GM12865 (cell line): ENCODE measurements at places on chromosomes 6 and 20.

DNA sequence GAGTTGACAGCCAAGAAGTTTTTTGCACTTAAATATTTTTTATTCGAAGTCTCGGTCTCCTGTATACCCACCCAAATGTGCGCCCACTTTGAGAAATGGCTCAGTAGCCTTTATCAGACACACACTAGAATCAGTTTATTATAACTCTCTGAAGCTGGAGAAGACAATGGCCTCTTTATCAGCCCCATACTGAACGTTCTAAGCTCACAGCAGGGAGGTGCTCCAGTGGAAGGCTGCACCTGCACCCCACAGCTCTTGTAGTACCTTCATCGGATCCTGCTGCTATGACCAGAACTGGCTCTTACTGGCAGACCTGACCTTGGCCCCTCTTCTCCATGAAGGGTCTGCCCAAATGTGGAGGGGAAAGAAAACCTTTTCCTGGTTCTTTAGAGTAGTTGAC lies 165.0 kb upstream of the SCGN start:
- no peak for DNase-seq

DNA sequence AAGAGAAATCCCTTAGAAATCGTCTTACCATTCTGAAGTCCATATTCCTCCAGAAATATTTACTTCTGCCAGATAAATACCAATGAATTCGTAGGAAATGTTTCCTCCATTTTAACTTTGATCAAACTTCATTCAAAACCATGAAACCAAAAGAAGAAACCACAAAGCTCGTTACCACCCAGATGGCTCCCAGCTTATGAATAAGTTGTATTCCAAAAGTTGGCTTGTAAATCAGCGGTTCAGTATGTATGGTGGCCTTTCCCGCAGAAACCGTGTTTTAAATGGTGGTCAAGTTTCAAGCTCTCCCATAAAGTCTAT lies 73.6 kb upstream of the RIPOR2 start:
- no peak for DNase-seq

- DNase-seq, result no peak
Observed at GRCh38 chr20:3358676-3359340, 48.7 kb downstream of the DNAAF9 start.

DNA sequence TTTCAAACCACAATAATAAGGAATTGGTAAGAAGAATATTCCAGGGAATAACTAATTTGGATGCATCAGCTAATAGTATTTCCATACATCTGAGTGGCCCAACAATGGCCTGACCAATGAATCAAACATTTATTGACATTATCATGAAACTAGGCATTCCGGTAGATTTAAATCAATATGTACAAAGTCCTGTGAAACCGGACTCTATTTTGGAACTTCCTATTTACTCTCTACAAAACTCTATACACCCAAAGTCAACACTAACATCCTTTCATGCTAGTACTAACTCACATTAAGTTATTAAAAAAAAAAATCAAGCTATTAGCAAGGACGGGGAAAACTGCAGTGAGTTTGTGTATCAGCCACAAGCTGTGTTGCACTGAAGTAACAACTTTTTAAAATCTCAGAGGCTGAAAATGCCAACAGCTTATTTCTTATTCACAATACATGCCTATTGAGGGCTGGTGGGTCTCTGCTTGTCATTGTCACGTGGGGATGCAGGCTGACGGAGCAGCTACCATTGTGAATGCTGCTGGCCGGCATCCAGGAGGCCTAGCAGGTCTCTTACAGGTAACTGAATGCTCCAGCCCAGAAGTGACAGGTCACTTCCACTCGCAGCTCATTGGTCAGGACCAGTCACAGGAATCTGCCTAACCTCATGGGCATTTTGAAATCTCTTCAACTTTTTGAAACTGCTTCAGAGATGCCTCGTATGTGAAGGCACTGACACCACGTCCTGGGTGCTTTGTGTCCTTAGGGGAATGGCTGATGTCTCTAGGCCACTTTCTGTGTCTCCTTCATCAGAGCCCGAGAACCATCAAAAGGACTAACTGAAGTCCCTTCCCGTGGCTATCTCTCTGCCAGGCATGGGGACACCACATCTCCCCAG lies 76.3 kb downstream of the SLC22A23 start:
- DNase-seq, result no peak

DNA sequence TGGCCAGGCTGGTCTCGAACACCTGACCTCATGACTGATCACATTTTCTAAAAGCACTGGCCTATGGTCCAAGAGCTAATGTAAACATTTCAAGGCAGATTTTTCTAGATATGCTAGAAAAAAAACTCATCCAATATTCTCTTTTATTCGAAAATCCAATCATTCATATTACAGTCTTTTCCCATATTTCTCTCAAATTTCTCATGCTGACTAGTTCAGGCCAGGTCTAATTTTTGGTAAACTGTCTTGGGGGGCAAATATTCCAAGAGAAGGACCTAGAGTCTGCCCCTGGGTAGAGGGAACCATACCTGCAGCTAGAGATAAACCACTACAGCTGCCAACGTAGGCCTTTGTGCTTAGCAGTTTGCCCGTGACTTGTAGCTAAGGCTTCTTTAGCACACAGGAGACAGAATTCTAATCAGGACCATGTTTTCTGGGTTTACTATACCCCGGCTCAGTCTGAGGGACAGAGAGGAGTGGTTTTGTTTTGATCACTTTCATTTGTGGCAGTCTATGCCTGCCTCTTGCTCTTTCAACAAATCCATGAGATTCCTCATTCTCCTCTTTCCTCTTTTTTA lies 71.8 kb upstream of the CITED2 start:
- no peak for DNase-seq
